ENCODE measurements at places on chromosomes 6 and 20. TPM values are rescaled to one million over a fixed set of nuclear protein-coding genes. Genes with fewer than 3 reads are reported as not detected.

RSPH9 gene
- total RNA-seq = 0.63 TPM

EFHC1 gene
- total RNA-seq = 43.7 TPM

RRAGD gene
- total RNA-seq = 14.0 TPM

TRIM15 gene
- not detected for total RNA-seq

ARG1 gene
- total RNA-seq = not detected

NOX3 gene
- total RNA-seq = not detected

NFS1 gene
- total RNA-seq = 19.4 TPM

PREX1 gene
- total RNA-seq = 73.7 TPM

HMGN4 gene
- total RNA-seq = 50.1 TPM

EPB41L1 gene
- total RNA-seq = 30.6 TPM

UBE2V1 gene
- 147 TPM for total RNA-seq

AK9 gene
- 6.0 TPM for total RNA-seq

- no peak for DNase-seq
Measured at GRCh38 chr6:111651185-111652034, 45.7 kb upstream of the TRAF3IP2 start.

- DNase-seq = no peak
Measured at GRCh38 chr20:48703511-48704219, 124.1 kb downstream of the PREX1 start.

DNA sequence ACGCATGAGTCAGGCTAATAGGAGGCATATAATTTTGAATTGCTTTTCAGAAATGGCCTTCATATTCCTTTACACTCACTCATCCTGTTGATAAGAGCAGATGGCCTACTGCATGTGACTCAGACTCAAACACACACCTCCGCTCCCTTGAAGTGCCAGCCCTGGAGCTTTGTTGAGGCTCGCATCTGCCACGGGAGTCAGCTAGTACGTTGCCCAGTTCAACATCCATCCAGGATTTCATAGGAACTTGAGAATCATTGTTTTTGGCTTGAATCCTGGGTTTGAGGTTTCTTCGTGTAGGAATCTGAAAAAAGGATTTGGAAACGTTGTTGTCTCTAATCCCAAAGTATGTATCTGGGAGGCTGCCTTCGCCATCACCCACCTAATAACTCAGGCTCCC is 87.4 kb upstream of the JAG1 start:
- DNase-seq = no peak

DNA sequence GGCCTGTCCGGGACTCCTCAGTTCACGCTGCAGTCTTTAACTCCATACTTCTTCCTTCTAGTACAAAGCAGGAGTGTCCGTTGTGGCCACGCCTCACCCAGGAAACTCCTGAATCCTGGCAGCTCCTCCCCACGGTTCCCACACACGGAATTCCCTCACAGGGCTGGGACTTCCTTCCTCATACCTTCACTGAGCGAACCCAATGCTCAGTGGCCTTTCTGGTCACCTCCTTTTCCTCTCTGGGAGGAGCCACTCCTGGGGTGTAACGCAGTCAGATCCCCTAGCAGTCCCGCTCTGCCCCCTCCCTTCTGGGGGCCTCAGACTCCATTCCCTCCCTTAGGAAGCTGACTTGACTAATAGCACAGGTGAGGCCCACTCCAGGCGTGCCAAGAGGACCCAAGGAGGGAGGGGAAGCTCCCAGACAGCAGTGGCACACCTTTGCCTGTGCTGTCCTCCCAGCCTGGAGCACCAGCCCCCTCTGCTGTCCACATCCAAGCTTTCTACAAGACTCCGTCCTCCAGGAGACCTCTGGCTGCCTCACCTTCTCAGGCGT is at the start of gene SLC52A3:
TSS of gene SLC52A3 (minus strand) at position 75 of the 553 bp plus-strand sequence. CDS start 2,726 bp downstream, outside the sequence.
- no peak for DNase-seq

DNA sequence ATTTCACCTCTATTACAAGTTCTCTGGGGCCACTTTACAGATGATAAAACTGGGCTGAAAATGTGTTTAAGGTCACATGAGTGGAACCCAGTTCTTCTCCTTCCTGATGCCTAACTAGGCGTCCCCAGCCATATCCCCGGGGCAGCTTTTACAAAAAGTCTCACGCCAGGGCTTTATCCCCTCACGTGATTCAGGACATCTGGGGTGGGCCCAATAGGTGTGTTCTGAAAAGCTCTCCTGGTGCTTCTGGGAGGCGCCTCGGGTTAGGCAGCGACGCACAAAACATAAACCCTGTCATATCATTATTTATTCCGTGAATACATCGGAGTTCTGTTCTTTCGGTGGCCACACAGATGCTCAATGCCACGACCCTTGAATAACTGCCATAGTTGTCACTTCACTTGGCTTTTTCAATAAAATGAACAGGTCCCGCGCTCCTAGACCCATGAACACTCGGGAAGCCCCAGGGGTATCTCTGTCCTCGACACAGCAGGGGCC is 32.1 kb downstream of the SF3B5 start:
- DNase-seq = no peak

DNA sequence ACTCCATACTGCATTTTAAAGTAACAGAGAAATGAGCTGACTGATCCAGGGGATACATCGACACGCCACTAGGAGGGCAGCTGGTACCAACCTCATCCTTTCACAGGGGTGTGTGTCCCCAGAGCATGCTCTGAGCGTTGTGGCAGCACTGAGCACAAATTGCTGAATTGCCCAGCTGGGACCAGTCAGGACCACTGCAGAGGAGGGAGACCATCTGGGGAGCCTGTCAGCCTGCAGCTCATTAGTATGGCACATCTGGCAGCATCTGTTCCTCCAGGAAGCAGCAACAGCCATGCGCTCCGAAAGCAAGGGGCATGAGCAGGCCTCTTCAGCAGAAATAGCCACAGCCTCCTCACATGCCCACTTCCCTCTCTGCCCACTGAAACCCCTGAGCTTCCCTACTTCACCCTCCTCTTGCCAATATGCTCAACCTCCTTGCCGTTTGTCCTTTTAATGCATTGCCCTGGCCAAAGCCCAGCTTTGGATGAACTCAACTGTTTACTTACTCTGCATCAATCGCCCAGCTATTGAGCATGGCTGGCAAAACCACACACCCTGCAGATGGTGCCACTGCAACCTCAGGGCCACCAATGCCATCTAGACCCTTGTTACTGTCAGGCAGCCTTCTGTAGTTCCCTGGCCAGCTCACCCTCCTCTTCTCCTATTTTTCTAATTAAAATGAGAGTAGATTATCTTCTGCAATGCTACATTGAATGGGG is 77.6 kb upstream of the NEDD9 start:
- no peak for DNase-seq

DNA sequence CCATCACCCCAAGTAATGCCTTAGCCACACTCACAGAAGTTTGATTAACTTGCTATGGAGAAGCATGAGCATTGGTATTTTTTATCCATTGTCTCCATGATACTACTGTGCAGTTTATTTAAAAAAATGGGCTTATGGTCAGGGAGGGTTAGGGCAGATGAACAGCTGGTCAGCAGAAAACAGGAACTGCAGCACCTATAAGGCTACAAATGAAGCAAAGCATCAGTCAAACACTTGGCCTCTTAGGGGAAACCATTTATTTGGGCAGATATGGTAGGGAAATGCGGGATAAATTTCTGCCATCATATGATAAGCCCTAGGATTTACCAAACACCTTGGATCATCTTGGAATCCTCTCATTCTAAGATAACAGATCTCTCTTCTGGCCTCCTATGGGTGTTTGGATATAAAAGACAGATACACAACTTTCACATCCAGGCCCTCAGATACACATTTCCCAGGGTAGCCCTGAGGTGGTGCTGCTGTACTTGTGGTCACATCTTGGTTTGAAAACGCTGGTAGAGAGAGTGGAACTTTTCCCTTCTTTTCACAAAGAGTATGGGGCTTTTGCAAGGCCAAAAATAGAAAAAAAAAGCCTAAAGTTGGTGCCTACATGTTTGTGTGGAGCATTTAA is 42.8 kb upstream of the AHI1 start:
- DNase-seq = no peak

GRCh38 chr20:13265941-13266340 is 44.9 kb downstream of the ISM1 start:
- DNase-seq = no peak

DNA sequence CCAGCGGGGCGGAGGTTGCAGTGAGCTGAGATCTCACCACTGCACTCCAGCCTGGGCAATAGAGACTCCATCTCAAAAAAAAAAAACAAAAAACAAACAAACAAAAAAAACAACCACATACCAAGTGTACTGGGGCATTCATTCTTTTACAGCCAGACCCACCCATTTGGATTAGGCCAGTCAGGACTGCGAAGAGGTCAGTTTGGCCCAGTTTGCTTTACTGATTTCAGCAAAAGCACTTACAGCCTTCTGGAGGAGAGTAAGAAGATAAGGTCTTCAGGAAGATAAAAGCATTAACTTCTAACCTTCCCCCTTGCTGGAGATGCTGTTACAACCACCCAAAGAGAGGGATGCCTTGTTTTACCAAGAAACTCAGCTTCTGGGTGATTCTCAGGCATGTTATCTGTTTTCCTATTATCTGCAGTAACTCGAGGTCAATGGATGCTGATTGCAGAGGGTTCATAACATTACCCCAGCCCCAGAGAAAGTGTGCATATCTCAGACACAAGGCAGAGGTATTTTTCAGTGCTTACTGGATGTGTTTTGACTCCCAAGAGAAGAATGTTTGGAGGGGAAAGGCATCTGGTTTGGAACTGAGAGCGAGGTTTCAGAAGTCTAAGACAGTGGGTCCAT is 118.9 kb downstream of the RIN2 start:
- no peak for DNase-seq

- DNase-seq = no peak
Measured at GRCh38 chr20:4519534-4519933, 202.2 kb upstream of the PRND start.

GRCh38 chr20:40422656-40423055 is 266.4 kb downstream of the MAFB start:
- no peak for DNase-seq

GRCh38 chr20:57964011-57964862 is 254.4 kb upstream of the PMEPA1 start:
- DNase-seq = no peak

GRCh38 chr6:51616243-51616642 is 471.2 kb downstream of the PKHD1 start:
- DNase-seq = no peak

DNA sequence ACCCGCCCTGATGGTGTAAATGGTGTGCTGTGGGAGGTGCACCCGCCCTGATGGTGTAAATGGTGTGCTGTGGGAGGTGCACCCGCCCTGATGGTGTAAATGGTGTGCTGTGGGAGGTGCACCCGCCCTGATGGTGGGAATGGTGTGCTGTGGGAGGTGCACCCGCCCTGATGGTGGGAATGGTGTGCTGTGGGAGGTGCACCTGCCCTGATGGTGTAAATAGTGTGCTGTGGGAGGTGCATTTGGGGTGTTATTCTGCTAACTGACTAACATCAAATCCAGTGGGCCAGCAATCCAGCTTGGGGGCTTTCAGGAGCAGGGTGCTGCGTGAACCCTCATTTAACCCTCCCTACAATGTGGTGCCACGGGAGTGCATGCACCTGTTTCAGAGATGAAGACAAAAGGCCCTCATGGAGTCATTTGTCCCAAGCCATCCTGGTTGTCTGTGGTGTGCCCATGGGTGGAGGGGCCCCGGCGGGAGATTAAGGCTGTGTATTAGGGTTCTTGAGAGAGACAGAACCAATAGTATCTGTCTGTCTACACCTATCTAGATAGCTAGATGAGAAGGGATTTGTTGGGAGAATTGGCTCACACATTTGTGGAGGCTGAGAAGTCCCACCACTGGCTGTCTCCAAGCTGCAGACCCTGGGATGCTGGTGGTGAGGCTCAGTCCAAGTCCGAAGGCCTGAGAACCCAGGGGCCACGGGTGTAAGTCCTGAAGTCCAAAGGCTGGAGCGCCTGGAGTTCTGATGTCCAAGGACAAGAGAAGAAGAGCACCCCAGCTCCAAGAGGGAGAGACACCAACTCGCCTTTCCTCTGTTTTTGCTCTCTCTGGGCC is 39.2 kb downstream of the TMEM242 start:
- no peak for DNase-seq

GRCh38 chr6:52498538-52499017 is 78.3 kb downstream of the TRAM2 start:
- DNase-seq = no peak

DNA sequence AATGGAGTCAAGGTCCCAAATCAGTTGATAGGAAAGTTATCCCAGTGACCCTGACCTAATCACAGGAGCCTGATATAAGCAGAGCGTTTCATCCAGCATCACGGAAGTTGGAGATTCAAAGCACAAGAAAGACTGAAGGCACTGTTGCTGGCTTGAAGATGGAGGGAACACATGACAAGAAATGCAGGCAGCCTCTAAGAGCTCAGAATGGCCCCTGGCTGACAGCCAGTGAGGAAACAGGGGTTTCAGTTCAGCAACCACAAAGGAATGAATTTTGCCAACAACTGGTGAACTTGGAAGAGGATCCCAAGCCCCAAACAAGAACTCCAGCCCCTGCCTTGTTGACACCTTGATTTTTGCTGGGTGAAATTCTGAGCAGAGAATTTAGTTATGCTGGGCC is 778.5 kb downstream of the MAFB start:
- DNase-seq = no peak

DNA sequence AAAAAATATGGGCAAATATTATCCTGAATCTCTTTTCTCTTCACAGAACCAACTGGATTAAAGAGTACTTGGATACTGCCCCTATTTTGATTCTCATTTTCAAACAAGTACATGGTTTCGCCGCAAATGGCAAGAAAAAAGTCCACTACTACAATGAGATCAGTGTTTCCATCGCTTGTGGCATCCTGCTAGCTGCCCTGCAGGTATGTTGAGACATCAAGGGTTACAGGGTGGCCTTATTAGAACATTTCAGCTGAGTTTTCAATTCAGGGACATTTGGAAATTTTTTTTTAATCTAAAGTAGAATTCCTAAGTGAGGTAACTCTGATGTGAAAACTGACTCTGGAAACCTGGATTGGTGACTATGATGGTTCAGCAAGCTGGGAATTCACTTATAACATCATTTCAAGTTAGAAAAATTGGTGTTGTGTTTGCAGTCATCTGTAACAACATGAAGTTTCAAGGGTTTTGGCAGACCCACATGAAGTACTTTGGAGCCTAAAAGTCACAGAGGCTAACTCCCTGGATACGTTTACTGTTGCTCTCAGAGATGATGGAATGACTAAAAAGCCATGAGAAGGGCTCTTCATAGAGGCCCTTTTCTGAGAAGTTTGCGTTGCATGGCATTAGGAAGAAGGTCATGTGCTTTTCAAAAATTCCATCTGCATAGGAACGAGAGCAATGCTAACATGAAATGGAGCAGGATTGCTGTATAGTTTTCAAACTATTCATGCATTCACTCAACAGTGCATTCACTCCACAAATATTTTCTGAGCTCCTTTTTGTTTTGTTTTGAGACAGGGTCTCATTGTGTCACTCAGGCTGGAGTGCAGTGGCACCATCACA is 25.5 kb downstream of the IYD start:
- no peak for DNase-seq

GRCh38 chr20:58169450-58169849 is 59.0 kb downstream of the ANKRD60 start:
- no peak for DNase-seq

GRCh38 chr6:43923376-43924221 is 153.6 kb downstream of the VEGFA start:
- DNase-seq = no peak

GRCh38 chr6:98272060-98272459 is 562.3 kb upstream of the POU3F2 start:
- DNase-seq = no peak

- no peak for DNase-seq
Measured at GRCh38 chr20:53767206-53767930, 173.7 kb upstream of the ZNF217 start.

GRCh38 chr20:54468082-54468481 is 7.3 kb upstream of the DOK5 start:
- no peak for DNase-seq

GRCh38 chr20:25015986-25016385 is 23.4 kb upstream of the APMAP start:
- DNase-seq = no peak

- DNase-seq = no peak
Measured at GRCh38 chr6:135176464-135176863, 4.6 kb upstream of the MYB start.
